ENCODE measurements at places on chromosomes 1 and 21.

DNA sequence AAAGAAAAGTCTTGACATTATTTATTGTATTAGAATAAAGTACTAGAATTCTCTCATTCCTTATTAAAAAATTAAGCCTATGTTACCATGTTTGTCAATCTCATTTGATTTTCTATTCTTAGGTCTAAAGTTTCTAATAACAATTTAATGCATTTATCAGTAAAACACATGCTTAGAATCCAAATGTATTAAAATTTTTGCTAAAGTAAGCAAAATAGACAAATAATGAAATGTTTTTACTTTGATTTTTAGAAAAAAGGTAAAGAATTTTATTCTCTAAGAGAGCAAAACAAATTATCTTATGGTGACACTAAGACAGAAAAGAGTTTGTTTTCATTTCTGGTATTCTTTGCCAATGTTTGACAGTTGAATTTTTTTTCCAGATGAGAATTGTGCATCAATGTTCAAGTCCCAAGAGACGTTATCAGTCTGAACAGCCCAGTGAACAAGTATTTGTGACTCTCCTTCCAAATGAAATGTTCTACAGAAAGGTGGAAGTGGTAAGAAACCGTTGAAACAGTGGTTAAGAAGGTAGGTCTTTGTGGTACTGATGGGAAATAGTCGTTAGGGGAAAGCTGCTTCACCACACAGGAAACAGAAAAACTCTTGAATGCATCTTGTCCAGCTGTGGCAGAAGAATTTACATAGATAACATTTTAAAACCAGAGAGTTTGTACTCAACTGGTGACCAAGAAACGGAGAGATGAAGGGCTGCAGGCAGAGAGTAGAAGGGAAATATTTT, 402.5 kb downstream of the PTPRC start:
- no peak for DNase-seq

- no peak for DNase-seq
Measured at GRCh38 chr1:163203561-163203960, 845 bp upstream of the RGS5 start.

DNA sequence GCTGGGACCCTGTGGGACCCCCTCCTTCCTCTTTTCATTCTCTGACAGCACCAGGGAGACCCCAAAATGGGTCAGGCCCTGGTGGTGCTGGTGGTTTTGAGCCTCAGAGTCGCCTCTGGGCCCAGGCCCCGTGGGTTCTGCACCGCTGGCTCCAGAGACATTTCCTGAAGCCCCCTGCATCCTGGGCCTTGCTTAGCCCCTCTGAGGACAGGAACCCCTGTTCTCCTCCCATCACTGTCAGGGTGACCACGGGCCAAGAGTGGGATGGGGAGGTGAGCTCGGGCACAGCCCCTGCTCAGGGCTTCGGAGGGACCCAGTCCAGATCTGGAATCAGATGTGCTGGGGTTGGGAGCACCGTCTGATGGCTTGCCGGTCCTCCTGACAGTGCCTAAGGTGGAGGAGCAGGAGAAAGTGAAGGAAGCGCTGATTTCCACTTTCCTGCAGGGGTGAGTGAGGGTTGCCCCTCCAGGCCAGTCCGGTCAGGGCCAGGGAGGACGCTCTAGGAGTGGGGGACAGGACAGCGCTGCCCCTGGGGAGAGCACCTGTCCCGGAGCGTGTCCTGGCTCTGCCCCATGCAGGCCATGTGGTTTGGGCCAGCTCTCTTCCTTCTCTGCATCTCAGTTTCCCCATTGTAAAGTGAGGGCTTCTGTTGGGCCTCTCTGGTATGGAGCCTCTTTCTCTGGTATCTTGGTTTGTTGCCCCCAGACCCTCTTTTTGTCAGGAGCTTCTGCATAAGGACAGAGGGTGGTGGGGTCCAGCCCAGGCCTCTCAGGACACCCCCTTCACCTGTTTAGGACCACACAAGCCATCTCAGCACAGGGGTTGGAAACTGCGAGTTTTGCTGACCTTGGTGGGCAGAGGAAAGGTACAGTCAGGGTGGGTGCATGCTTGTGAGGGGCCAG, 71.0 kb downstream of the TRIM11 start:
- DNase-seq: no peak

DNA sequence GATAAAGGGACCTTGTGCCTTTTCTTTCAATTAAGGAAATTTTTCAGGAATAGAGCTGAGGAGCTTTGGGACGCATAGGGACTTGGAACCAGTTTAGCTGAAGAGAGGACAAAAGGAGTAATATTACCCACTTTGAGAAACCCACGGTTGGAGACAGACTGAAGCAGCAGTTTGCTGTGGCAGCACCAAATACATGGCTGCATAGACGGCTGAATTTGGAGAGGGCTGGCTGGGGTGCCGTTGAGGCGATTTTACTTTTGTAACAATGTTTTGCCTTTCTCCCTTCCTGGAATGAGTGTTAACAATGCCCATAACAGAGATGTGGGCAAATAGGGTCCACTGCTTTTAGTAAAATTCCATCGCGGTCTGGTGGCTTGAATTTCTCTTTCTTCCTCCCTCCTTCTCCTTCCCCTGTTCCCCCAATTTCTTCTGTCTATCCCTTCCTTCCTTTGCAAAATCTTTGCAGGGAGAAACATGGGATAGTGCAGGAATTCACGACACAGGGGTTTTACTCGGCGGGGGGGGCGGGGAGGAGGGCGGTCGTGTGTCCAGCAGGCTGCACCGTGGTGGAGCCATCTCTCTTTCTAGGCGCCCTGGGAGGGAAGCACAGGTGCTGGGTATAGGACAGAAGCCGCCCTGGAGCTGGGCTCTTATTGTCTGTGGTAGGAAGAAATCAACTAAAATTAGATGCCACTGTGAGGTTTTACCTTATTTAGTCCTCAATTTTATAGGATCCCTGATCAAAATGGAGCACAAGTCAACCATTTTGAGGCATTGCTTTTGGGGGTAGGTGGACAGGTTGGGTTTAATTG, 6.8 kb downstream of the LHX4 start:
- no peak for DNase-seq

GRCh38 chr1:246687002-246687401, 37.2 kb upstream of the SCCPDH start:
- no peak for DNase-seq

- DNase-seq: no peak
Measured at GRCh38 chr1:200474633-200475032, 64.8 kb upstream of the ZNF281 start.

- DNase-seq: no peak
Measured at GRCh38 chr1:178143730-178144690, 50.1 kb downstream of the RASAL2 start.

GRCh38 chr21:35266546-35266945, 217.4 kb upstream of the RUNX1 start:
- DNase-seq: no peak

- DNase-seq: no peak
Measured at GRCh38 chr21:41631564-41632461, 123.9 kb upstream of the TMPRSS2 start.

DNA sequence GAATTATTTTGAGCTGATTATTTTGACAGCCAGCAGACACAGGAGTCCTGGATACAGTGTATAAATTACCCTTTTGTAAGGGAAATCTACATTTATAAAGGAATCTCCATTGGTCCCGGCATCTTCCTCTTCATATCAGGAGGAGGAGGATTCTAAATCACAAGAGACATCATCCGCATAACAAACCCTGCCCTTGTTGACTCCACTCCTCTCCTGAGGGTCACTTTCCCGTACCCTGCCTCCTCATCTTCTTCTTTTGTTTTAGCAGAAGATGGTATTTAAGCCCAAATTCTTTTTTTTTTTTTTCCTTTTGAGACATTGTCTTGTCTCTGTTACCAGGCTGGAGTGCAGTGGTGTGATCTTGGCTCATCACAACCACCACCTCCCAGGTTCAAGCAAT, 14.6 kb upstream of the PKNOX1 start:
- no peak for DNase-seq

- DNase-seq: no peak
Measured at GRCh38 chr1:923131-923990, at the start of gene SAMD11. Gene SAMD11, plus strand, starts transcription at chr1:923923. Its CDS starts 509 bp downstream, at chr1:924432.

- no peak for DNase-seq
Measured at GRCh38 chr1:67723620-67724019, 38.6 kb downstream of the GADD45A start.

DNA sequence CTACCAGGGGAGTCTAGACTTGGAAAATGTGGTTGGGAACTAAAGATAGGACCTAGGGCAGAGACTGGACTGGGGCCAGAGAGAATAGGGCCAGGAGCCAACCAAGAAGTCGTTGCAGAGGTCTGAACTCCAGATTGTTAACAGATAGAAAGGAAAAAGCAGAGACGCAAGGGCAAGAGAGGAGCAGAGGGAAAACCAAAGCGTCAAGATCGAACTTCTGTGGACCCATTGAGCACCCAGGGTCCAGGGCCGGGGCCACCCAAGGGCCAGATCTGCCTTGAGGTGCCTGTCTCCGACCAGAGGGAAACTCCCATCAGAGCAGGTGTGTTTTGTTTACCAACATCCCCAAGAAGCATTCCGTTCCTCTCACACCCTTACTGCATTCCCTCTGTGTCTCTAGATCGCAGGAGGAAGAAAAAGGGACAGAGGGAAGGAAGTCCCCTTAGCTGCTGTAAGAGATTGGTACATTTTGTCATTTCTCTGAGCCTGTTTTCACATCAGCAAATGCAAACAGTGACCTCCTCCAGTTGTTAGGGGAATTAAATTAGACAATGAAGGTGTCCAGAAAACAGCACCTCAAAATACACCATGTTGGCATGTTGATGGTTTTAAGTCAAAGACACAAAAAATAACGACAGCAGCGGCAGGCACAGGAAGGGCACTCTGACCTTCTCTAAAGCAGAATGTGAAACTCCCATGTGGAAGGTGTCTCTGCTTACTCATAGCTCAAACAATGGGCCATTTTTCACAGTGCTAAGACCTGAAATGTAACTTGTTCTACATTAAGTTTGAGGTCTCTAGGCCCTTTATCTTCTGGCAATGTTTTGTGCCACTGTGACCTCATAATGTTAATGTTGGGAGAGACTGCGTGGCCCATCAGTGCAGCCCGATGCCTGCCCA, 105.8 kb upstream of the RAB4A start:
- DNase-seq: no peak

GRCh38 chr1:41842993-41843755, 75.5 kb downstream of the HIVEP3 start:
- DNase-seq: no peak

- DNase-seq: peak; percentile 82
Measured at GRCh38 chr21:46063734-46064680, 33.9 kb upstream of the COL6A2 start.

- no peak for DNase-seq
Measured at GRCh38 chr1:204507317-204508105, 8.7 kb upstream of the MDM4 start.

DNA sequence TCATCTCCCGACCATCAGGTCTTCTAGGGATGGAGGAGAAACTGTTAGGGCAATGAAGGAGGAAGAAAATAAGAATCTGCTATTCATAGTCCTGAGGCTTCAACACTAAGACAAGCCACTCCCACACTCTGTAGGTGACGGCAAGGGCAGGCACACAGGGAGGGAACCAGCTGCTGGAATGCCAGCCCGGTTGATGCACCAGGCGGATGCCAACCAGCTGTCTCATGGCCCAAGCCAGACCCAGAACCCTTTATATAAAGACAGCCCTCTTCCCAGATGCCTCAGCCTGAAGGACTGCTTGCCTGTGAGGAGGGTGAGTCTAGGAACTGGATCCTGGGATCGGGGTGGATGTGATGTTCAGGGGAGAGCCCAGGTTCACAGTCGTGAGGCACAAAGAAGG, at the start of gene KPRP:
TSS of gene KPRP (plus strand) at position 279 of the 400 bp plus-strand sequence. CDS start 1,564 bp downstream, outside the sequence.
- no peak for DNase-seq

DNA sequence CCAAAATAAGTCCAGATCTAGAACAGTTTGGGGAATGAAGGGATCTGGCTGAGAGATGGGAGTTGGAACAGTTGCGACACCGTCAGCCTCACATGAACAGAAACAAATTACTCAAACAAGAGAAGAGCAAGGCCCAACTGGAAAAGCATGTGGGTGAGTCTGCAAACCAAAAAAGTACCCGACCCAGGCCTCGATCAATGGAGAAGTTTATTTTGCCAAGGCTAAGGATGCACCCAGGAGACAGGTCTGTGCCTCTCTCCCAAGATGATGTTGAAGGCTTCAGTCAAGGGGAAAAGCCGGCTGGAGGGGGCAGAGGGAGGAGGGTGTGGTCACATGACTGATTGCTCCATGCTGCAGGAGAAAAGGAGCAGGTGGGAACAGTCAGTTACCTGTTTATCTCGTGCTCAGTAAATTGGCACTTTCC, 42.3 kb downstream of the KRTAP10-1 start:
- DNase-seq: no peak

DNA sequence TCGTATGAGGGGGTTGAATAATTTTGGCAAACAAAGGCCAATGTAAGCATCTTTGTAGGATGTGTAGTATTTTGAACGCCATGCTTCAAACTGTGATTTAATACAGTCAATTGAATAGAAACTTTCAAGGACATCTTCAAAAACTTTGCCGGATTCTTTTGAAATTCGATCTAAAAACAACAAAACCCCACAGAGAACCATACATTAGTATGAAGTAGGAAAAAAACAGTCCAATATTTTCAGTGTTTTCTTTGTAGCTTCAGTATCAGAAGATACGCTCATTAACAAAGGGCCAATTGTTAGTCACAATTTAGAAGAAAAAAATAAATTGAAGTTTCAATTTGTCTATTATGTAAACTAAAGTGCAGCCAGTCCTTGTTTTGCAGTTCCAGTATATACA, 20.7 kb upstream of the SYNJ1 start:
- no peak for DNase-seq

GRCh38 chr1:63843884-63844283, 70.1 kb downstream of the ROR1 start:
- no peak for DNase-seq

DNA sequence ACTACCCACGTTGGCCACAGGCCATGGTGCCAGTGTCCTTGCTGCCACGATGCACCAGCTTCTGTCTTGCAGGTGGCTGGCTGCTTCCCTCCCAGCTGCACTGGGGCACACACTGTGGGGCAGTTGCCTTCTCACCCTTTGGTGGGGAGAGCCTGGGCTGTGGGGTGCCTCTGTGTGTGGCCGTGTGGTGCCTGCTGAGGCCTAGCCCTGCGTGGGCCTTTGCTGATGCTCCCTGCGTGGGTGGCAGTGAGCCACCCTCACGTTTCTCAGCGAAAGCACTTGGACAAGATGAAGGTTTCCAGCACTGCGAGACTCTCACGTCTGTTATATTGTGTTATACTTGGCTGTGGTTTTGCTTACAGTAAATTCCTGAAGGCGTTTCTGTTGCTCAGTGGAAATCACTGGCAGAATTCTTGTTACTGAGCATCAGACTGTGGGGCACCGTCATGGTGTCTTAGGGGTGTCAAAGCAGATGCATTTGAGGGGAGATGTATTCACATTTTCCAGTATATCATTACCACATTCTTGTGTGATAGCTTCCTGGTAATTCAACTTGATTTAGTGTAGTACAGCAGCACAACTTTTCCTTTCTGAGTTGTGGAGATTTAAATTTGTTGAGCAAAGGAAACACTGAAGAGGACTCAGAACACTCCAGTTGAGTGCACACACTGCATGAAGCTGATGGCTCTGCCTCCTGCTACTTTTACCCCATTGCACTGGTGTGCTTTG, 124.7 kb downstream of the PCBP3 start:
- no peak for DNase-seq

DNA sequence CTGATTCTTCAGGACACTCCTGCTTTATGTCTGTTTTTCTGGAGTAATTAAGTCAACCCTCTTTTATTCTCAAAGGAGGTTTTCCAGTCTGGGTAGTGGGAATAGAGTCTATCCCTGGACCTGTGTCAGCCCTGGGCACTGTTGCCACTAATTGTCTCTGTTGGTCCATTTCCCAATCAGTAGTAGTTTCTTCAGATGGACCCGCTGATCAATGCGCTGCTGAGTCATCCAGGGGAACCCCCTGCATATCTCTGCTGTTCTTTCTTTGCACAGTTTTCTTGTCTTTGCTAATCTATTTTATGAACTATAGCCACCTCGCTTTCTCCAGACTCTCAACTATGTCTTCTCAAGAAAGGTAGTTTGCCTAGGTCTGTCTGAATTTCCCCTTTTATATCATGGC, 82.5 kb downstream of the TNNI3K start:
- DNase-seq: no peak

Data from lower leg skin (tissue), 4 donors.